Vagina (tissue), 2 donors: ENCODE measurements at places on chromosomes 13 and 19.

DNA sequence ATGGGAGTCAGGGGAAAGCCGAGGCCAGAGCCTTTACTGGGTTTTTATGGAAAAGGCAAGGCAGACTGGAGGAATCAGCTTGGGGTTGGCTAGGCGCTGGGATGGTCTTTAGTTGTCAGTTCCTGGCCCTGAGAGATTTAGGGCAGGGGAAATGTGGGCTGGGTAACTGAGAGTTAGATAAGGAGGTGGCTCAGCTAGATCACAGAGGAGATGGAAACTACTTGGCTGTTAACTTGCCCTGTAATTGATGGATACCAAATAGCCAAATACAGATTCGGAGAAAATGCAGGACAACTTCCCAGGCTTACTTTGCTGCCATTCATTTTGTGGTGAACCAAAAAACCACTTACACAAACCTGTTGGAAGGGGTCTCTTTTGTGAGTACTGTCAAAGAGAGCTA, 54.0 kb downstream of the LRCH1 start:
- DNase-seq, result no peak

GRCh38 chr19:1399079-1399478, 2.3 kb downstream of the GAMT start:
- DNase-seq, result no peak

DNA sequence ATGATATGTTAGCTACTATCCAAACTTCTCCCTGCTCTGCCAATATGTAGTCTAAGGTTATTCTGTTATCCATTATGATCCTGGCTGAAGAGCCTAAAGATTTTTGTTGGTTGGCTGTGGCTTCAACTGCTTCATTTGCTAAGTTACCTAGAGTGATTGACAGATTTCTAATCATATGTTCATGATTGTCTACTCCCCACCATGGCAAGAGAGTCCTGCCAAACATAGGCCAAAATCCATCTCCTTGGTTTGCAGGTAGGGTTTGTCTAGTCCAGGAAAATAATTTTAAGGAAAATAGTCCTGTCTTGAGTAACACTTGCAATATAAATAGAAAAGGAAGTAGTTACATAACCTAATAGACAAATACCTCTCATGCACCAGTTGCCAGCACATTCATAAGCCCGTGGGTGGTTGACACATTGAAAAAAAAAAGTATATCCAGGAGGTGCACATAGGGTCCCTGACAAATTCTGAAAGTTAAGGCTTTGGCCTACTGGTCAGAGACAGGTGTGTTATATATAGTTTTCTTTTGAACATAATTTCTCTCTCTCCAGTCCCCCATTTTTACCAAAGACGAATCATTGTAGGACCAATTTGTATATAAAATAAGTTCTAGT, 5.4 kb upstream of the CBY2 start:
- no peak for DNase-seq

GRCh38 chr19:28437390-28438346, 775.3 kb downstream of the UQCRFS1 start:
- no peak for DNase-seq

DNA sequence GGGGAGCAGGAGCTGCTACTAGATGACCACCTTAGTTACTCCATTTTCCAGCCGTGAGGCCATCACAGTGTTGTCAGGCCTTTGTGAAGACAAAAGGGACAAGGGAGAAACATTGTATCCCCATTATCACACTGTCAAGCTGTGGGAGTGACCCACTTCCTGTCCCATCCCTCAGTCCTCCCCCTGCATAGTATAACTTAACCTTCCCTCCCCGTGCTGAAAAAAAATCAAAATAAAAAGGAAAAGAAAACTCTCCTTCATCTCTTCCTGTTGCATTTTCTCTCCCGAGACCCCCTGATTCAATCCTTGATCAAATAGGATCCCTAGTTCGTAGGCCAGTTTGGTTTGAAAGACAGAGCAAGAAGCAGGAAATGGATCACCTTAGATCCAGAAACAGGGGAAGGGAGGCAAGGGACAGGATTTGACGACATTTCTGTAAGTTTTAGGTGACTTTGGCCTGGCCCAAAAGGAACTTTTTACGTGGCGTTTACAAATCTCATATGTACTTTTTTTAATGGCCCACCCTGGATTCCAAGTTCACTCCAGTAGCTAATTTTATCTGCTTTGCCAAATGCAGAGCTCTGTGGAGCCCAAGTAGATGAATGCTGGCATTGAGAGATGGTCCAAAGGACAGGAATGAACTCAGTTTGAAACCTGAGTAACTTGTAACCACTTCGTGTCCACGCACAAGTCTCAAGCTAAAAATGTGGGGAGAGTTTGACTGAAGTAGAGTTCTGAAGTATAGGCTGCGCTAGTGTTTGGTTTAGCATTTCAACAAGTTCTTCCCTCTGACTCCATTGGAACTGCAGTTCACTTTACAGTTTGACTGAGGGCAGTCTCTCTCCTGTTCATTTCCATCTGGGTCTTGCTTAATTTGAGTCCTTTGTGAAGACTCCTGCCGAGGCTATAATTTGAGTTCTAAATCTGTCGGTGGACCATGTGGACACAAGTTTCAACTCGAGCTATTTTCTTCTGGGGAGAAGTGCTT, 16.6 kb upstream of the GATAD2A start:
- no peak for DNase-seq

- DNase-seq, result no peak
These were observed 341.3 kb downstream of the GPC5 start for GRCh38 chr13:91739751-91740150.

GRCh38 chr19:4738734-4739133, 15.1 kb upstream of the DPP9 start:
- no peak for DNase-seq

- no peak for DNase-seq
These were observed at the start of gene MISP3 for GRCh38 chr19:14072535-14073260. Gene MISP3, plus strand, starts transcription at chr19:14072786. Its CDS starts 524 bp downstream, at chr19:14073310.

- DNase-seq, result no peak
These were observed 9.2 kb downstream of the PGPEP1 start for GRCh38 chr19:18349524-18350128.

DNA sequence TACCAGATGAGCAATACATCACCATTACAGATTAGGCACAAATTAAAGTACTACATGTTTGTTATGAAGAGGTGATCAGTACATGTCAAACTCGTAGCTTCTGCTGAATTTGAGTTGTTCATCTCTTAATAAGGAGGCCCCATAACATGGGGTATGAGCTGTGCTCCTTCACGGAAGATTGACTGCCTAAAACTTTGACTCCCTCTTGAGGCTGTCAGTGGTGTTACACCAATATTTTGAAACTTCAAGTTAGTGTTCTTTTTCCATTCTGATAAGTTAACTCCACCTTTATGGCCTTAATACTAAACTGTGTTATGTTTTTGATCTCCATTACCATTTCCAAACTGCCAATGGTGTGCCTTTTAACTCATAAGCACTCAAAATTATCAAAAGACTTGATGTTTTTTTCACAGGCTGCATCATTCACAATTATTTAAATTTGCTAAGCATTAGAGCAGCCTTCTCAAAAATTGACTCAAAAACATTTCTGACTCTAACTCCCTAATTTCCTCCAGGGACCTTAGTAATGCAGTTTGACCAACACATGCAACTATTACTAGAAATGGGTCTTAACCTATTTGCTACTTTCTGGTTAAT, 1591.5 kb downstream of the PCDH9 start:
- DNase-seq, result no peak

DNA sequence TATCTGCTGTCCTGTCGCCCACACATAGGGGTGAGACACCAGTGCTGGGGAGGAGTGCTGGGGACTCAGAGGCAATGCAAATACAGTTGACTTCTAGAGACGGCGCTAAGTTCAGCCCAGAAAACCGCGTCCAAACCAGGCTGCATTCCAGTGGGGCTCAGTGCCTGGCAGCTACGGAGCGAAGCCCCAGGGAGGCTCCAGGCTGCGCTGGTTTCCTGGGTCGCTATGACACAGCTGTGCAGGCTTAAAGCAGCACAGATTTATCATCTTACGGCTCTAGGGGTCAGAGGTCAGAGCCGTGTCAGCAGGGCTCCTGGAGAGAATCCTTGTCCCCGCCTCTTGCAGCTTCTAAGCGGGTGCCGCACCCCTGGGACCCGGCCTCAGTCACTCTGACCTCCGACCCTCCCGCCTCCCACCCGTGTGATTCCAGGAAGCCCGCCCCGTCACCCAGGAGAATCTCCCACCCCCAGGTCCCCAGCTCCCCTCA, 61.6 kb downstream of the ANKRD10 start:
- DNase-seq, result peak; percentile 37
